ENCODE measurements at places on chromosomes 5 and 9.
A peak's percentile ranks its signal among the peaks of the same experiment; 100 is the strongest.

DNA sequence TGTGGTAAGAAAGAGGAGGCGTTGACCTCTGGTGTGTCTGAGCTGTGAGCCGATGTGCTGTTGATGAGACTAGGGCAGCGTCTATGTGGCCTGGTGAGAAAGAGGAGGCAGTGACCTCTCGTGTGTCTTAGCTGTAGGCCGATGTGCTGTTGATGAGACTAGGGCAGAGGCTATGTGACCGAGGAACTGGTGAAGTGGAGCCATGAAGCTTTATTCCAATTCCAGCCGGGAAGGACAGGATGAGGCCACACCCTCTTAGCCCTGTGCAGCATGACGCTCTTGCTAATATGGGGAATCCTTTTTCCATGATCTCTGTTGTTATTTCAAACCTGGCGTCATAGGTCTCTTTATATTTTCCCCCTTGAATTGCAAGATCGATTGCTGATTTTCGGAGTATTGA lies 172.4 kb downstream of the GOLPH3 start:
- DNase-seq, result no peak

GRCh38 chr9:127570533-127571111 lies 41.5 kb upstream of the STXBP1 start:
- peak; percentile 85 for DNase-seq

- no peak for DNase-seq
Observed at GRCh38 chr5:139549162-139549894, 11.8 kb upstream of the UBE2D2 start.

DNA sequence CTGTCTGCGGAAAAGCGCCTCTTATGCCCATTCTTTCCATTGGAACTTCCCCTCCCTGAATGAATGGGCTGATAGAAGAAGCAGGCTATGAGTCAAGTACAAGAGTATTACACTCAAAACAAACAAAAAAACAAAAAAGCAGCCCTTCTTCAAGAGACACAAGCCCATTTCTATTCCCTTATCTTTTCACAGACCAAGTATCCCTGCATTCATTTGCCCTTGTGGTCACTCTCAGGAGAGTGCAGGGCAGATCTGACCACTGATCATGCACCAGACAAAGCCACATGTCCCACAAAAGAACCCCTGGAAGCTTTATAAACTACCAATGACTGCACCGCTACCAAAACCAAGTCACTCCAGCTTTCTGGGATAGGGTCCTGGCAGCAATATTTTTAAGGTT lies 262.5 kb upstream of the TAS2R1 start:
- no peak for DNase-seq

GRCh38 chr5:58085800-58086199 lies 374.1 kb downstream of the PLK2 start:
- no peak for DNase-seq

- DNase-seq, result no peak
Observed at GRCh38 chr5:161230221-161230620, 316.3 kb downstream of the GABRB2 start.

GRCh38 chr9:94885854-94886447 lies 159.5 kb downstream of the AOPEP start:
- no peak for DNase-seq

DNA sequence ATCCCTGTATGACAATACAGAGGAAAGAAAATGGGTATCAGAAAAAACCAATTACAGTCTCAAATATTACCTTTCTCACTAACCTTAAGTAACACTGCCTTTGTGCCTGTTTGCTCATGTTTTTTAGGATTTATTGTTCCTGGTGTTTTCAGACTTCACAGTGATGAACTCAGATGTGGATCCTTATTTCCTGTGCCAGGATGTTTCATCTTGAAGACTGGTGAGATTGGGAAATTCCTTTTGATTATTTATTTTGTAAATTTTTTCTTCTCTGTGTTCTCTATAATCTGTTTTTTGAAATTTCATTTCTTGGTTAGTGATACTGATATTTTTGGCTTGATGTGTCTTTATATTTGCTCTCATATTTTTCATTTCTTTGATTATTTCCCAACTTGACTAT lies 142.4 kb upstream of the GRIN3A start:
- DNase-seq, result no peak

DNA sequence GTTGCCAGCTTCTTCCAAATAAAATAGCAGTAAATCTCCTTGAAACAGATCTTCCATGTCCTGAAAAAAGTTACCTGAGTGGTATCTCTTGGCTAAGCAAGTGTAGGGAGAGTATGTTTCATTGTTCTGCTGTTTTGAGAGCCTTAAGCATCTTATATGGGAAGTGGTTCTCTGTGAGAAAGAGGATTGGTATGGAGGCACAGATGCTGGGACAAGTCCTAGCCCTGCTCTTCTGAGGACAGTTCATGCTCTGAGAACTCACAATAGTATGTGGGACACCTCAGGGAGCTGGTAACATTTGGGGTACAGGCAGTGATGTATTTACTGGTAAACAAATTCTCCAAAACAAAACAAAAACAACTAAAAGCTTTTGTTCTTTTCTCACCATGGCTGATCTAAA lies 2.0 kb downstream of the PPP3R2 start:
- no peak for DNase-seq

- DNase-seq, result peak; percentile 40
Observed at GRCh38 chr5:73093943-73094342, 26.4 kb upstream of the TMEM171 start.

- no peak for DNase-seq
Observed at GRCh38 chr5:151295791-151296477, 7.6 kb downstream of the SLC36A3 start.

GRCh38 chr5:115542086-115542485 lies 2.5 kb downstream of the FEM1C start:
- no peak for DNase-seq

- no peak for DNase-seq
Observed at GRCh38 chr5:88769165-88769564, 113.8 kb downstream of the MEF2C start.

DNA sequence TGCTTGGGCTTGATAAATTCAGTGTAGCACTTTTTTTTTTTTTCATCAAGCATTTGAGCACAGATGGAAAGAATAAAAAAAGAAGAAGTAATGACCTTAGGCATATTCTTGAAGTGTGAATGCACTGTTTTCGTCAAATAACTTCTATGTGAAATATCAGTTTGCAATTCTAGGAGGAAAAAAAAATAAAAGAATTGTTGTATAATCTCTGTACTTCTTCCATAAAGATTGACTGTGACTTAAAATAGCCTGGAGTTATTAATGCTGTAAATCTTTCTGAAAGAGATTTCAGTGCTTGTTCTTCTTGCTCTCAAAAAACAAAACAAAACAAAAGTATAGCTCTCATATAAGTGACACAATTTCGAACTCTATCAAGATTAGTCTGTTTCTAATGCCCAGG lies 536.9 kb upstream of the ZNF608 start:
- DNase-seq, result no peak

DNA sequence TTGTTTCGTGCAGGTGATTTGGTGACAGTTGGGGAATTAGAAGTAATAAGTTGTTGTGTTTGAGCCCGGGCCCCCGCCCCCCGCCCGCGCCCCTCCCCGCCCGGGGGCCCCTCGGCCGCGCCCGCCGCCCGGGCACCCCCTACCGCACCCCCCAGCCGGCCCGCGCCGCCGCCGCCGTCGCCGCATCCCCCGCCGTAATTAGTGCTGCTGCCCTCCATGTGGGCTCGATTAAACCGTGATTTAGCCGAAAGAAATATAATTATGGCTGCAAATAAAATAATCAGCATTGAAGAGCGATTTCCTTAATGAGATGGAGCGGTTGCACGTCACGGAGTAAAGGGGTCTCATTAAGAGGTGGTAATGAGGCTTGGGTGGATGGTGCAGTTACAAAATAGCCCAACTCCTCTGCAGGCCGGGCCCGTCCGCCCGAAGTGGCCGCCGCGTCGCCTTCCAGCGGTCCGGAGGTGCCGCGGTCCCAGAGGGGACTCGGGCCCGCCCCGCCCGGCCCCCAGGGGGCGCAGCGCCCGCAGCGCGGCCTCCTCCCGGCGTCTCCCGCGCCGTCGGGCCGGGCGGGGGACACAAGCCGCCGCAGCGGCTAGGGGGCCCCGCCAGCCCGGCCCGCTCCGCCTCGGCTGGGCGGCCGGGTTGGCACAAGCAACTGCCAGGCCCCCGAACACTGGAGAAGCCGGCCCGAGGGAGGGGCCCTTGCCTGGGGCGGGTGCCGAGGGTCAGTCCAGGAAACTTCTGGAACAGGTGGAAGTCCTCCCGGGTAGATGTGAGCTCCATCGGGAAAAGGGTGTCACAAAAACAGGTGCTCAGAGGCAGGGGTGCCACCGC lies 6.9 kb upstream of the OTP start:
- no peak for DNase-seq

- DNase-seq, result no peak
Observed at GRCh38 chr9:107862881-107863280, 373.3 kb upstream of the KLF4 start.

- no peak for DNase-seq
Observed at GRCh38 chr9:91903126-91903911, 46.7 kb downstream of the ROR2 start.

DNA sequence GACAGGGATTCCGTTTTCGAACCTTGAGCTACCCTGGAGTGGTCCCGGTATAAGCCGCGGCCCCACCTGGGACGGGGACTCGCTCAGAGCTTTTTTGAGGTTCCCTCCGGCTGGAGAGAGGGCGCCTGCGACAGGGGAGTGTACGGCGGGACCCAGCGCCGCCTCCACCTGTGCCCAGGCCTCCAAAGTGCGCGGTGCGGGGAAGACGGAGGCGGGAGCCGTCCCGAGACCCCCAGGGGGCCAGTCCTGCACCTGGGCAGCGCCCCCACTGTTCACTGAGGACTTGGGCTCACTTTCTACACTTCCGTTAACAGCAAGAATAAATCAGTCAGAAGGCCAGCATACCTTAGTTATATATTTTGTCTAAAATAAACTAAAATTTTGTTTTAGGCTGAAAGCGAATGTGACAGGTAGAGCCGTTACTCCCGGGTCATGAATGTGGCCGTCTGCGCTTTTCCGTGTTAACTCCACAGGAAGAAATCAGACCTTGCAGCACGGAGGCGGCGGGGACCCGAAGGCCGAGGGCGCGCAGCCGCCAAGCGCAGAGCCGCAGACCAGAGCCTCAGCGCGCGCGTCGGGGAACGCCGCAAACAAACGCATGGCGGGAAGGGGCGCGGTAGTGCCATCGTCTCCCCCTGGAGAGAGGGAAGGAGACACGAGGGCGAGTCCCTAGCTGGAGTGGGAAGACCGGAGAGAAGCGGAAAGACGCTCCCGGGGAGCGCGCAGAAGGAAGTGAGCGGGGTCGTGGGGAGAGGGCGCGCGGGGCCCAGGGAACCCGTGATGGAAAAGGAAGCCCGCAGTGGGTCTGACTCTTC lies 14.1 kb downstream of the TRIM7 start:
- no peak for DNase-seq

GRCh38 chr9:113520109-113520642 lies 56.6 kb downstream of the RGS3 start:
- peak; percentile 94 for DNase-seq

DNA sequence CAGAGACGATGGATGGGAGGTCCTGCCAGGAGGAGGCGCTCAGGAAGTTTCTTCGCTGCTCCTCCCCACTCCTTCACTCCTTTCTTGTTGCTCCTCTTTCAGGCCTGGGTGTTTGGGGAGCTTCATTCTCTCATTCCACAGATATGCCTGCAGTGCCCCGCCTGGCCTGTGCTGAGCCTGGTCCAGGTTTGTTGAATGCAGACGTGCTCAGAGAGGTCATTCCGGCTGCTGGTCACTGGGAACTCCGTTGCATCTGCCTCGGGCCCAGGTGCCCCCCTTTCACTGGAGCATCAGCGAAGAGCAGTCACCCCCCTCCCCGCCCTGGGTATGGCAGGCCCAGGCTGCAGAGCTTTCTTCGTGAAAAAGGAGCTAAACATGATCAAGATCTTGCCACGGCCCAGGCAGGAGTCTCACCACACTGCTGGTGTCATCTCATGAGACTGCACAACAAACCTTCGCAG lies 15.5 kb downstream of the SURF6 start:
- no peak for DNase-seq

- no peak for DNase-seq
Observed at GRCh38 chr5:176954050-176954449, 52.5 kb downstream of the UIMC1 start.

- DNase-seq, result no peak
Observed at GRCh38 chr9:114183006-114183405, 27.7 kb downstream of the COL27A1 start.

DNA sequence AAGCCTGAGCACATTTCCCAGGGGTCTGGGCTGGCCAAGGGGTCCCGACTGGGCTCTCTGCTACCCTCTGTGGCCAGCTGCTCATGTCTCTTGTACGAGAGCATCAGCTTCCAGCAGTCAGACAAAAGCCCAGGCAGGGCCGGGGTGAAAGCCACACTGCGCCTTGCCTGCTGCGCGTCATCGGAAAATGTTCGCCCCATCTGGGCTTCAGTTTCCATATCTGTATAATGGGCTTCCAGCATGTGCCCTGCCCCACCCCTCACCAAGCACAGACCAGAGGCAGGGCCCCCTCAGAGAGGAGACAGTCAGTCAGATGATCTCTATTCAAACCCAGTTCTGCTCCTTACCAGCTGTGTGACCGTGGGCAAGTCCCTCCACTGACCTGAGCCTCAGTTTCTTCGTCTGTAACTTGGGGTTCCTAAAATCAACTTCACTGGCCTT lies 8.0 kb upstream of the GRHPR start:
- DNase-seq, result no peak

Data from RCC 7860 (cell line).